Psoas muscle (tissue), 8 donors: ENCODE measurements at places on chromosomes 5 and 9. TPM values are rescaled to one million over a fixed set of nuclear protein-coding genes. Genes with fewer than 3 reads are reported as not detected.

The IFNA16 gene
- not detected for total RNA-seq

The DOCK2 gene
- total RNA-seq = 3.5 TPM

The GPR150 gene
- total RNA-seq = not detected

- no peak for DNase-seq
Observed at GRCh38 chr5:127296321-127296720, 5.7 kb downstream of the MEGF10 start.

The ERCC8 gene
- 4.3 TPM for total RNA-seq

DNA sequence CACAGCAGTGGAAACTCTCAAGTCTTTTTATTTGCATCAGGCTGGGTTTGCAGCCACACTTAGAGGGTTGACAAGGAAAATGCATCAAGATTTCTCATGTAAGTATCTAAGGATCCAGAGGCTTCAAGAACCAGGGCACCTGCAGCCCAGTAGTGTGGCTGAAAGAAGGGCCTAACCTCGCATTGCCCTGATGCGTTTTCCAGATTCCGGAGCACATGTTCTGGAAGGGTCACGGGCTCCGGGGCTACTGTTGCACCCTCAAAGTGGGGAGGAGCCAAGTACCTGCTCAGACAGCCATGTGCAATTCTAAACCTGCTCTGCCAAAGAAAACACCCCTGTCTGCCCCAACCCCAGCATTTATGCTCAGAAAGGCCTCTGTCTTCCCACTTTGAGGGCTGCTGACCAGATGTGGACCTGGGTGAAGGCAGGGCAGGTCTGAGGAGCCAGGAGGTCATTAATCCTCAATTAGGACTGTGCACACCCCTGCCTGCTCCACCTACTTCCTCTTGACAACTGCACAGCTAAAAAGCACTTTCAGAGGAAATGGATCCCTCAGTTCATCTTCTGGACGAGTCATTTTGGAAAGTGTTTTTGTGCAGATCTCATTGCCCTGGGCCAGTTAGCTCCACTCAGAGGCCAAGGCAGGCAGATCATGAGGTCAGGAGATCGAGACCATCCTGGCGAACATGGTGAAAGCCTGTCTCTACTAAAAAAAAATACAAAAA, 110.7 kb downstream of the SAXO1 start:
- DNase-seq = no peak

- DNase-seq = no peak
Observed at GRCh38 chr9:123982535-123982934, 29.0 kb upstream of the LHX2 start.

The SH3PXD2B gene
- total RNA-seq = 3.1 TPM

The IFNK gene
- total RNA-seq = not detected

The RFK gene
- 14.7 TPM for total RNA-seq

DNA sequence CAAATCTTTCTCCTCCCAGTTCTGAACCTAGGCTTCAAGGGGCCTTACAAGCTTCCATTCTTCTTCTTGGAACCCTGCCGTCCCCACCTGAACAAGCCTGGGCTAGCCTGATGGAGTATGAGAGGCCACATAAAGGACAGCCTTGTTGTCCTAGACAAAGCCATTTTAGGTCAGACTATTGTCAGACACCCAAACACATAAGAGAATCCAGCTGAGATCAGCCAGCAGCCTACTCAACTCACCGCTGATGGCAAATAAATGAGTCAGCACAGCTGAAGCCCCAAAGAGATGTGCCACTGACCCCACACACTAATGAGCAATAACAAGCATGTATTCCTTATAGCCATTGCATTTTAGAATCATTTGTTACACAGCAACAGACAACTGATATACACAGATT, 33.8 kb downstream of the SVEP1 start:
- DNase-seq = no peak

- DNase-seq = peak; percentile 79
Observed at GRCh38 chr9:126398403-126399058, 71.9 kb downstream of the MVB12B start.

GRCh38 chr9:109455861-109456260, 42.2 kb downstream of the PTPN3 start:
- no peak for DNase-seq

GRCh38 chr9:23041466-23041865, 594.8 kb downstream of the DMRTA1 start:
- no peak for DNase-seq

GRCh38 chr5:57411982-57412381, 70.6 kb downstream of the ACTBL2 start:
- no peak for DNase-seq

The ERBIN gene
- total RNA-seq = 56.6 TPM

The FSTL4 gene
- total RNA-seq = 0.24 TPM

The CD72 gene
- total RNA-seq = 0.62 TPM

DNA sequence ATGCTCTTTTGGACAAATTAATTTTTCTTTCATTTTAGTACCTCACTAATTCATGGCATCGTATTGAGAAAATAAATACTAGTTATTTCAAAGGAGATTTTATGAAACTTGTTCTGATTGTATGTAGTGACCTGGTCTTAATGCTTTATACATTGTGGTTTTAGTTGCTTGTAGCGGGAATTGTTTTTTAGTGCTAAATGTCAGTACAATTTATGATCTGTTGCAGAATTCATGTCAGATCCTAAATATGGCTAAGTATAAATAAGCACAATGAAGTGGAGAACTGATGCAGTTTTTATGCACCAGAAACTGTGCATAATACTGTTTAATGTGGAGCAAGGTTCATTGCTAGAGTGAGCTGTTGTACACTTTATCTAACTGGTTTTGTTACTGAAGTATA, 308.8 kb downstream of the PJA2 start:
- DNase-seq = no peak
